Lower leg skin (tissue), 4 donors: ENCODE measurements at places on chromosomes 12 and 14. TPM values are rescaled to one million over a fixed set of nuclear protein-coding genes. Genes with fewer than 3 reads are reported as not detected.

The CISTR gene
- total RNA-seq = not detected

- peak; percentile 71 for DNase-seq
Measured at GRCh38 chr12:34219046-34219770, 196.9 kb downstream of the ALG10 start.

GRCh38 chr12:69651922-69652321 is 41.2 kb upstream of the LRRC10 start:
- DNase-seq = no peak

GRCh38 chr14:26448181-26448855 is 149.5 kb downstream of the NOVA1 start:
- DNase-seq = no peak

DNA sequence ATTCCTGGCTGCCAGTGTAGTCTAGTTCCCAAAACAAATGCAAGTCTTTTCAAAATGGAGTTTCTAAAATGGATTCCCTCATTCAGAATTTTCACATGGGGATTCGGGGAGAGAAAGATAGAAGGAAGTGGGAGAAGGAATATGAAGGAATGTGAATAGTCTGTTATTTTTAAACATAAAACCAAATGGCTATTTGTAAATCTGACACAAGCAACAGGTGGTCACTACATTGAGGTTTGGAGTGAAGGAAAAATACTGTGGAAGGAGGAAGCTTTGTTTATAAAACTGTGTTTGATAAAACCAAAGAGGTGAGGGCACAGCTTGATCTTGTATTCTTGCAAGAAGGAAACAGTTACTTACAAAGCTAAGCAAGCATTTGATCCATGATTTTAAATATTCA is 65.3 kb upstream of the KCNJ8 start:
- no peak for DNase-seq

The KCNJ8 gene
- total RNA-seq = 2.2 TPM

GRCh38 chr14:61876362-61877034 is 114.3 kb downstream of the SNAPC1 start:
- no peak for DNase-seq

- no peak for DNase-seq
Measured at GRCh38 chr14:42523666-42524065, 917.0 kb downstream of the LRFN5 start.

- peak; percentile 85 for DNase-seq
Measured at GRCh38 chr12:52370926-52371608, 3.8 kb upstream of the KRT85 start.

- DNase-seq = no peak
Measured at GRCh38 chr12:71216725-71217579, 59.2 kb upstream of the TSPAN8 start.

DNA sequence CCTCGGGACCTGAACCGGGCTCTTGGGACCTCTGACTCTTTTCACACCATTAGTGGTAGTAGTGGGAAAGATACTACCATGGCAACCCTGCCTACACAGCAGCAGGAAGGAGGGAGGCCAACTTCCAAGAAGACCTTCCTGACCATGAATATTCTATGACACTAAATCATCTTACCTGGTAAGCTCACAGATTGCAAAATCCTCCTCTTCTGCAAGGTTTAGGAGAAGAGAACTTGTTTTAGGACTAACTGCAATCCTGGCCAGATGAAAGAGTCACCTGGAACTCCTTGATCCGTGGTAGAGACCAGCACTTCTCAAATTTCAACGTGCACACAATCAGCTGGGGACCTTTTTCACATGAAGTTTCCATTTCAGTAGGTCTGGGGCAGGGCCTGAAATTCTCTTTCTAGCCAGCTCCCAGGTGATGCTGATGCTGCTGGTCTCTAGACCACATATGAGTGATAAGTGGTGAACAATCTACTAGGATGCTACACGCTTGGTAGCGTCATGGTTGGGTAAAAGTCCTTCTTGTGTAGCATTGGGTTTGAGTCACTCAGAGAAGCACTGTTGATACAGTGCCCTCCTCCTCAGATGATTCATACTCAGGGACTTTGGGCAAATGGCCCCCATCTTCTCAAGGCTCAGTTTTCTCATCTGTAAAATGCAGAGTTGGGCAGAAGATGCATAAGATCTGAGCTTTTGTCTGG is 35.6 kb upstream of the FICD start:
- DNase-seq = no peak

DNA sequence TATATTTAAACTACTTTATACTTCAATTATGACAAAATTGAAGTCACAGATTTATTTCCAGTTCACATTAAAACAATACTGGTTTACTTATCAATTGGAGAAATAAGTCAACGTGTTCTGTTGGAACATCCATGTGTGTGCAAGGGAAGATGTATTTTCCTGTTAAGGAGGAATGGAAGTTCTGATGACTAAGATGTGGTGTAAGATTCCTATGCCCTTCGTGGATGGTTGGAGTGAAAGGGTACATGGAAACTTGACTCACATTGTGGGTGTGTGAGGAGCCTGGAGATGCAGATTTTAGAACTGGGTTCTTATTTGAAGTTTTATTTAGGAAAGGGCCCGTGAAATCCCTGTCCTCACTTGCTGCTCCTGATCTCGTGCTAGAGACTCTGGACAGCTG is 95.3 kb downstream of the CATSPERB start:
- no peak for DNase-seq

DNA sequence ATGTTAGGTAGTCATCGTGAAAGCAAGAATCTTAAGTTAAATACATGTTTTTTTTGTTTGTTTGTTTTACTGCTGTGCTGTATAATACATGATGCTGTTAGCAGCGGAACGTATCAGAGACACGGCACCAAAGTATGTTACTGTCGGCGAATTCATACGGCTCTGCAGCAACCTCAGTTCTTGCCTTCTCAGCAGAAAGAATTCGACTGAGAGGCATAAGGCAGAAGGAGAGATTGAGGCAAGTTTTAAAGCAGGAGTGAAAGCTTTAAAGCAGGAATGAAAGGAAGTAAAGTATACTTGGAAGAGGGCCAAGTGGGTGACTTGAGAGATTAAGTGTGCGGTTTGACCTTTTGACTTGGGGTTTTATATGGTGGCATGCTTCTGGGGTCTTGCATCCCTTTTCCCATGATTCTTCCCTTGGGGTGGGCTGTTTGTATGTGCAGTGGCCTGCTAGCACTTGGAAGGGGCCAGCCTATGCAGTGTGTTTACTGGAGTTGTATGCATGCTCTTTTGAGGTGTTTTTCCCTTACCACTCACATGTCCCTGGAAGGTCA is 23.7 kb downstream of the LEMD3 start:
- no peak for DNase-seq

- DNase-seq = no peak
Measured at GRCh38 chr12:12460935-12461922, 101.4 kb downstream of the DUSP16 start.

DNA sequence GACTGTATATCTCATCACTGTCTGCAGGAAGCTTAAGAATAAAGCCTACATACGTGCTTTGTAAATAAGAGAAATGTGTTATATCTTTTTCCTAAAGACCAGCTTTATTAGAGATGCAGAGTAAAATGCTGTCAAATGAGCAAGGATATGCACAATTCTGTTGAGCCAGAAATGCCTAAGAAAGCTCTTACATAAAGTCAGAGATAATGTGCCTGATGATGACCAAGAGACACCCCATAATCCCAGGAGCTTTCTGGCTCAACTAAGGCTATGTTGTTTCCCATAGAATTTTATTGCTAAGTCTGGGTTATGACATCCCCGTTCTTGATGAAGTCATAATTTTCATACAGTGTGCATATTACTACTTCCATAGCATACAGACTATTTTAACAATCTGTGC is 209.9 kb downstream of the GALC start:
- no peak for DNase-seq

GRCh38 chr14:77025744-77026165 is 2.8 kb downstream of the IRF2BPL start:
- DNase-seq = no peak

- peak; percentile 10 for DNase-seq
Measured at GRCh38 chr14:101018561-101019290, 115.2 kb upstream of the RTL1 start.

The ABCD2 gene
- 0.08 TPM for total RNA-seq

- no peak for DNase-seq
Measured at GRCh38 chr12:80814453-80814852, 97.7 kb downstream of the MYF5 start.

The PPP2R5C gene
- total RNA-seq = 76.3 TPM

The GCN1 gene
- total RNA-seq = 47.9 TPM

DNA sequence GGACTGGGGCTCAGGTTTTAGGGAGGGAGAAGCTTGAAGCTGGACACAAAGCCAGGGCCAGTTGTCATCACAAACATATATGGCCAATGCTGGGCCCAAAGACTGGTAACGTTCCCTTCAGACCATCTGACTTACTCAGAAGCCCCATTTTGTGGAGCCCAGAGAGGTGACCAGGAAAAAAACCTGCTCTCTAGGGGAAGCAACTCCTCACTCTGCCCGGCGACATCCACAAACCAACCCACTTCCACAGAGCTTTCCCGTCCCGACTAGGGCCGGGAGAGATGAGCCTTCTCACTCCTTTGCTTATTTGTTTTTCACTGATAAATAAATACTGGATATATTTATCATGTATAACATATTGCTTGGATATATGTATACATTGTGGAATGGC is 180.9 kb upstream of the RTL1 start:
- peak; percentile 28 for DNase-seq

GRCh38 chr14:43308421-43309110 is 1198.5 kb downstream of the FSCB start:
- no peak for DNase-seq

DNA sequence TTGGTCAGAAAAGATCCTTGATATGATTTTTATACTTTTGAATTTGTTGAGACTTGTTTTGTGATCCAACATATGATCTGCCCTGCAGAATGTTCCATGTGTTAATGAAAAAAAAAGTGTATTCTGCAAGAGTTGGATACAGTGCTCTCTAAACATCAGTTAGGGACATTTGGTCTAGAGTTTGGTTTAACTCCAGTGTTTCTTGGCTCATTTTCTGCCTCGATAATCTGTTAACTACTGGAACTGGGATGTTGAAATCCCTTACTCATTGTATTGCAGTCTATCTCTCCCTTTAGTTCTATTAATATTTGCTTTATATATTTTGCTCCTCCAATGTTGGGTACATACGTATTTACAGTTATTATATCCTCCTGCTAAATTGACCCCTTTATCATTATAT is 18.3 kb upstream of the TXNRD1 start:
- DNase-seq = no peak

DNA sequence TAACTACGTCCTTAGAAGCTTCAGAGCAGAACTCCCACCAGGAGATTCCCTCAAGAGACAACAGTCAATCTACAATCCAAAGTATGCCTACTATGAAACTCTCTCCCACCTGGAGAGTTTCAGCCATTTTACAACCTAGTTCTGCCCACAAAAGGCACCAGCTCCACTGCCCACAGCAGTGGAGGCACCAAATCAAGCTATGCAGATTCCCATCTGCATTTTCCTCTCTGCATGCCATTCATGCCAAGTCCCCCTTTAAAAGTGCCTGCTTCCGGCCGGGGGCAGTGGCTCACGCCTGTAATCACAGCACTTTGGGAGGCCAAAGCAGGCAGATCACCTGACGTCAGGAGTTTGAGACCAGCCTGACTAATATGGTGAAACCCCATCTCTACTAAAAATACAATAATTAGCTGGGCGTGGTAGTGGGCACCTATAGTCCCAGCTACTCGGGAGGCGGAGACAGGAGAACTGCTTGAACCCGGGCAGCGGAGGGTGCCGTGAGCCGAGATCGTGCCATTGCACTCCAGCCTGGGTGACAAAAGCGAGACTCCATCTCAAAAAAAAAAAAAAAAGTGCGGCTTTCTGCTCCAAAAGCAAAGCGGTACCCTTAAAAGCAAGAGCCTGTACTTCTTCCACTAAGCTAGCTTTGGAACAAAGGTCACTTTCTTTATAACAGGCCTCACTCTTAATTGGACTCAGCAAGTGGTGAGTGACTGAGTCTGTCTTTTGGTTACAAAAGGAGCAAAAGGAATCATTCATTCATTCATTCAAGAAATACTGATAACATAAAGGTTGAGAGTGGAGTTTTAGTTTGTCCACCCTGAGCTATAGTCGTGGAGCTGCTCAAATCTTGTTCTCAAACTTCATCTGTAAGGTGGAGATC is 10.1 kb upstream of the DLGAP5 start:
- no peak for DNase-seq
